NCI-H446 treated with DMSO at 0.1 percent for 48 hours (cell line): ENCODE measurements at places on chromosomes 3 and 15.

DNA sequence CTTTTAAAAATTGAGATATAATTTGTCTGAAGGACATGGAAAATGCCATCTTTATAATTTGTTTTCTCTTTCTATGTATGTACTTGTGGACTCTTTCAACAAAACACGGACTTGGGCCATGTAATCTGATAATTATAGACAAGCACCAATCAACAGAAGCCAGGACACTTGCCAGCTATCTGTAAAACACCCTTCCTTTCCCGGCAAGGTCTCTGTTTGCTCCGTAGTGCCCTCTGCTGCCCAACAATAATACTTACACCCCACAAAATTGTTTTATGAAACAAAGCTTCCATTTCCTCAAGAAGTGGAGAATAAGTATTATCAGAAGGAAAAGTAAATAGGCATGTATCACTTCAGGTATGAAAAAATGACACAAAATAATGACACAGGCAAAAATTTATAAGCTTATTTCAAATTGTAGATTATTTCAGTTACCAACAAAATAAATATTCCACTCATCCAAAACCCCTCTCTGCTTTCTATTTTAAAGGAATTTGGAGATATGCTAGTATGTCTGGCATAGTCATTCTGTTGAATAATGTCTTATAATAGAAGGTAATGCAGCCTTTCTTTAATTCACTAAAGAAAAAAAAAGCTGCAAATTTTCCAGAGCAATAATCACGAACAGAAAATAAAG, 32.8 kb downstream of the MYH15 start:
- peak; percentile 68 for DNase-seq

GRCh38 chr15:33461671-33462070, 150.9 kb downstream of the RYR3 start:
- no peak for DNase-seq

- DNase-seq, result no peak
These were observed 384.9 kb upstream of the THBS1 start for GRCh38 chr15:39195961-39196486.

DNA sequence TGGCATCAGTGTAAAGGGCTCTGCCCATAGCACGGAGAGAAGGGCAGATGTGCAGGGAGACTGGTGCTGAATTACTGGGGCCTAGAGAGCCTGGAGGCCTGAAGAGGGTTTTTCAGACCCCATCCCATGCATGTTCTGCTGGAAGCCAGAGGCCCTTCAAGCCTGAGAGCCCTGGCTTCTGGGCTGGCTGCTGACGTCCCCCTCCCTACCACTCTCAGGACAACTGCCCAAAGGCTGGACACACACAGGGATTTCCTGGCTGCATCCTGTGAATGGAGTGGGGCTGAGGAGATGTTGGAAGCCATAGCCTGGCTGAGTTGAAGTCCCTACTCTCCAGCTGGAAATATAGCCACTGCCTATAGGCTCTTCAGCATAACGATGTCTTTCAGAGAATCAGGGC, 16.9 kb upstream of the DOCK3 start:
- DNase-seq, result no peak

- no peak for DNase-seq
These were observed 189.1 kb upstream of the CADPS start for GRCh38 chr3:63064209-63064755.

- no peak for DNase-seq
These were observed 1.5 kb downstream of the MRPL46 start for GRCh38 chr15:88465633-88466224.

GRCh38 chr3:13479332-13479581, 849 bp upstream of the HDAC11 start:
- DNase-seq, result no peak

DNA sequence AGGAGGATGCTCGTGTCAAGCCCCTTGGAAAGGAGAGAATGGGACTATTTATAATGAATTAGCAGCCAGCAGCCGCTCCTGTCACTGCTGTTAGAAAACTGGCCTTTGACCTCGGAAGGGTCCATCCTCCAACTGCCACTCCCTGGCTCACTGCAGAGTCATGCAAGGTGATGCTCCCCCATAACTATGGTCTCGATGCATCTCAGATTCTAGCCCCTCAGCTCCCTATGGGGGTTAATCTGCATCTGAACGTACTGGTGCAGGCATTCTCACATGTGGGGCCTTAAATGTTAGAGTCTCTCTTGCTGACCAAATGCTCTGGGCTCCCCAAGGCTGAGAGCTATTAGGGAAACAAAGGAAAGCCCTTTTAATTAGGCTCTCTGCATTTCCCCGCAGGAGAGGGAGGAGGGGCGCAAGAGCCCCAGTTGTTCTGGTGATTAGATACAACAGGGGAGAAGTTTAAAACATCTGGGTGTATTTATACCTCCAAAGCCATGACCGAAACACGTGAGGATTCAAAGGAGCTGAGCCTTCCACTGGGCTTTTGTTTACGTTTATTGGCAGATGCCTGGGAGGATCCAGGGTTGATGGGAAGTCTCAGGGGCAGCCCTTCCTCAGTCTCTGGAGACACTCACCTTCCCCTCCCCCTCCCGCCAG, 182.5 kb downstream of the OPA1 start:
- DNase-seq, result no peak

DNA sequence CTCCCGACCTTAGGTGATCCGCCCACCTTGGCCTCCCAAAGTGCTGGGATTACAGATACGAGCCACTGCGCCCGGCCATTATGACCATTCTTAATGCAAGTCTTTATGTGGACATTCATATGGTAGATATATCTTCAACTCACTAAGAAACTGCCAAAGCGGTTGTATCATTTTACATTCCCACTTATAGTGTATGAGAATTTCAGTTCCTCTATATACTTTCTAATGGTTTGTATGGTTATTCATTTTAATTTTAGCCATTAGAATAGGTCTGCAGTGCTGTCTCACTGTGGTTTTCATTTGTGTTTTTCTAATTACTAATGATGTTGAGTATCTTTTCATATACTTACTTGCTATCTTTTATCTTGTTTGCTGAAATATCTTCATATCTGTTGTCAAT, 32.5 kb downstream of the TCF12 start:
- no peak for DNase-seq
